Inflammatory macrophage treated with lipopolysaccharide for 1 hour (primary cell): ENCODE measurements at places on chromosomes 4 and X.
A peak's percentile ranks its signal among the peaks of the same experiment; 100 is the strongest.

GRCh38 chr4:186241616-186242015 lies 14.3 kb downstream of the KLKB1 start:
- no peak for DNase-seq

GRCh38 chr4:3074846-3075651 lies 568 bp downstream of the HTT start:
- DNase-seq: peak; percentile 94

DNA sequence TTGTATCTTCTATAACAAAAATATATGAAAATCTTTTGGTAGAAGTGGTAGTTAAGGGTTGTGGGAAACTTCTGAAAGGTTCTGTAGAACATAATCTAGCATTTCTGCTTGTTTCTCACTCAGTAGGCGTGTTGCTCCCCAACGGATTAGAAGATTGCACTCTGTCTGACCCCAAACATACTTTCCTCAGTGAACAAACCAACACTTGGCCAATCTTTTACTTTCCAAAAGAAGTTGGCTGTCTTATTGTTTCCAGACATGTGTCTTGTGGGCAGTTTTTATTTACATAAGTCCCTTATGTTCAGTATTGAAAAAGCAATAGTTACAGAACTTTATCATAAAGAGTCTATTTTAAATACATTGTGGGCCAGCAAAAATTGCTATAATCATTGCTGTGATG lies 312.8 kb upstream of the EPHA5 start:
- DNase-seq: no peak

GRCh38 chrX:56029691-56030090 lies 202.5 kb upstream of the KLF8 start:
- no peak for DNase-seq

DNA sequence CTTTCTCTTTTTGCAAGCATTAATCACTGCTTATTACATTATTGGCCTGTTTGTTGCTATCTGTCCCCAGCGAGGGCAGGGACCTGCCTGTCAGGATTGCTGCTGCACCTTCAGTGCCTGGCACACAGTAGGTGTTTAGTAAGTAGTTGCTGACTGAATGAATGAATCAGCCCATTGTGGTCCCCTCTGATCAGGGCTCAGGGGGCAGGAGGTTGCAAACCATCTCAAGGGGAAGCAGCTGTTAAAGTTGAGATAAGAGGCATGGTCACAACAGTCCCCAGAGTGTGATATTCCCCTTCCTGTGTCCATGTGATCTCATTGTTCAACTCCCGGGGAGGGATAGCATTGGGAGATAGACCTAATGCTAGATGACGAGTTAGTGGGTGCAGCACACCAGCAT lies 85.4 kb downstream of the WFS1 start:
- no peak for DNase-seq

DNA sequence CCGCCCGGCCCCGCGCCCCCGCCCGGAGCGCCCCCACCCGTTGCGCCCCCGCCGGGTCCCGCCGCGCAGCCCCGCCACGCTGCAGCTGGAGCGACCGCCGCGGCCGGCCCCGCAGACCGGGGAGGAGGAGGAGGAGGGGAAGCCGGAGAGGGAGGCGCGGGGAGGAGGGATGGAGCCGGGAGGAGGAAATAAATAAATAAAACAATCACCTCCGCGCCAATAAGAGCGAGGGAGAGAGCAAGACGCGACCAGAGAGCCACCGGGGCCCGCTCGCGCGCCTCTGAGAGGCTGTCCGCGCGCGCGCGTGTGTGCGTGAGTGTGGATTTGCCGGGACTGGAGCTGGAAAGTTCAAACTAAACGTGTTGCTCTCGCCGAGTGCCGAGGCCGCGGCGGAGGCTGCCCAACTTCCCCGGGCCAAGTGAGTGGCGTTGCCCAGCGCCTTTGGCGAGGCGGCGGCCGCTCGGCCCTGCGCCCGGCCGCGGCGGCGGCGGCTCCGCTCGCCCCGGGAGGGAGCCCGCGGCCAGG lies 2184.4 kb upstream of the TENM3 start:
- peak; percentile 7 for DNase-seq

DNA sequence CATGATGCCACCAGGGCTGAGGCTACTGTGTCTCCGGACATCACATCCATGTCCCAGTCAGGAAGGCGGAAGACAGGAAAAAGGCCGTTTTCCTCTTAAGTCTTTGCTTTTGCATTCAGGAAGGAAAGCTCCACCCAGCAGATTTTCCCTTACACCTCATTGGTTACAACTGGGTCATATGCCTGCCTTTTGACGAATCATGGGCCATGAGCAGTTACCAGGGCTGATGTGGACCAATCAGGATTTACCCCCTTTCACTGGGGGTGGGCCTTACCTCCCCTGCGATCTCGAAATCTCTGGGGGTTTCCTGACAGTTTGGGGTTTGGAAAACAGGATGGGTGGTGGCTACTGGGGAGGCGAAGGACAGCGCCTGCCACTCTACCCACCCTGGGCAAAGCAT lies 52.5 kb upstream of the GRPEL1 start:
- no peak for DNase-seq

DNA sequence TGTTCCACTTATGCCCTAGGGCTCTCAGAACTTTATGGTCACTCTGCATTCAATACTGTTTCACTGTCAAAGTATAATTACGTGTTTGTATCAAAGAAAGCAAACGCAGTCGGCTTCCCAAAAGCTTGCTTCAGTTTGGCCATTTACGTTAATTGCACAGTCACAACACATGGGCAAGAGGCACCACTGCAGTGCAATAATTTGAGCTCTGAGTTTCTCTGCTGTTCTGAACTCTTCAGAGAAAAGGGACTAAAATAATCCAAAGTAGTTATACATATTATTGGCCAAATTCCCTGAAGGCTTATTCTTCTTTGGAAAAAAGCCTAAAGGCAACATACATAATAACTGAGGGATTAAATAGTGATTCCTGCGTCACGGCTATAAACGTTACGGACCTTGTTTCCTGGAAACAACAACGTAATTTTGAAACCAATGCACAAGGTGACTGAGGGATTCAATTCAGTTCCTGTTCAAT lies 51.3 kb downstream of the RNF150 start:
- DNase-seq: no peak

DNA sequence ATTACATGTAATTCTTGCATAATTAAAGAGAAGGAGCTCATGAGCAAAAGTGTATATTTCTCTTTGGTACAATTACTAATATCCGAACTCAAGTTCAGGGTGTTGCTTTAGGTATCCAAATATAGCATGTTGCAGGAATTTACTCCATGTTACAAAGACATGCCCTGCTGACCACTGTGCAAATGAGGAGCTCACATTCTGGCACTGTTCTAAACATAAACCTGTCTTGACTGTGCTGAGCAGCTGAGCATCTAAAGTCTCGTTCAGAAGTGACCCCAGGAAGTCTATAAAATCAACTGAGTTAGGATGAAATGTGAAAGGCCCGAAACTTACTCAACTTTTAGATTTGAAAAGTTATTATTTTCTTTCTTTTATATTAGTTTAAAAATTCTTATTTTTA lies 124.3 kb downstream of the STIM2 start:
- DNase-seq: no peak

DNA sequence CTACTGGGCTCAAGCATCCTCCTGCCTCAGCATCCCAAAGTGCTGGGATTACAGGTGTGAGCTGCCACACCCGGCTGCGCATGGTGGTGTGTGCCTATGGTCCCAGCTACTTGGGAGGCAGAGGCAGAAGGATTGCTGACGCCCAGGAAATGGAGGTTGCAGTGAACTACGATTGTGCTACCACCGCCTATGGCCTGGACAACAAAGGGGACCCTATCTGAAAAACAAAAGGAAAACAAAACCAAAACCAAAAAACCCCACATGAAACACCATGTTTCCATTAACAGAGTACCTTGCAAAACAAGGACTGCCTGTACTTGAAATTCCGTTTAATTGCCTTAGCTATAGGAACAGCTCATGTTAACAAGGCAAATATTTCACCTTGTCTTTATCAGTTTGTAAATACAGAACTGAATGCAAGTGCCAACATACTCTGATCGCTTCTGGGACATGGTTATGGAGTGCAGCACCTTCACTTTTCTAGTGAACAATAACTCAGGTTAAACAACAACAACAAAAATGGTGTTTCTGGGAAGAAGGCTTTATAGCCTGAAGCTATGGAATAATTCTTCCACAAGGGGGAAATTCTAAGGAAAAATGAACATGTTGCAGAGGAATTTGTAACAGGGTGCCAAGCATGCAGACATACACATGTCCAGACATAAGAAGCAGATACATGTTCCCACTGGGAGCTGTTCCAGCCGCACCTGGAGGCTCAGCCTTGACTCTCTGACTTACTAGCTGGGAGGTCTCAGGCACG lies 73.2 kb upstream of the STS start:
- DNase-seq: no peak

GRCh38 chr4:141058591-141059512 lies 74.4 kb downstream of the RNF150 start:
- DNase-seq: no peak

DNA sequence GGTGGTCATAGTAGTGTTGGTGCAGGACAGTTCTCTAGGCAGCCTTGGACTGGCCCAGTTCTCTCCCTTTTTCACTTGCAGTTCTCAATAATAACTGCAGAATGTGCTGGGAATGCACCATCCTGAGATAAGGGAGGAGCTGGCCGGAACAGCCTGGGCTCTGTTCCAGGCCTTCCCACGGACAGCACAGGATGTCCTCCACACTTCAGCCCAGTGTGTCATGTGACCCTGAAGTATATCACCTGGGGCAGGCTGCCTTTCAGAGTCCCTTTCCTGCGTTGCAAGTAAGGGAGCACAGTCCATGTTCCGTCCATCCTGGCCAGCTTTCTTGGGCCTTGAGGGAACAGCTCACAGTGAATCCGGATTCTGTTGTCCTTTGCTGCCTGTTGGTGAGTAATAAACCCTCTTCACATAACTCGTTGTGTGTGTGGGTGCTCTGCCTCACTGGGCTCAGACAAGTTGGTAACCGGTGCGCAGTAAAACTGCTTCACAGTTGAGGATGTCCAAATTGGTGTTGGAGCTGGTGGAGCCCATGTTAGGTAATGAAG lies 32.3 kb upstream of the BBS12 start:
- no peak for DNase-seq

- DNase-seq: no peak
Measured at GRCh38 chr4:37661772-37662171, 24.4 kb downstream of the RELL1 start.

DNA sequence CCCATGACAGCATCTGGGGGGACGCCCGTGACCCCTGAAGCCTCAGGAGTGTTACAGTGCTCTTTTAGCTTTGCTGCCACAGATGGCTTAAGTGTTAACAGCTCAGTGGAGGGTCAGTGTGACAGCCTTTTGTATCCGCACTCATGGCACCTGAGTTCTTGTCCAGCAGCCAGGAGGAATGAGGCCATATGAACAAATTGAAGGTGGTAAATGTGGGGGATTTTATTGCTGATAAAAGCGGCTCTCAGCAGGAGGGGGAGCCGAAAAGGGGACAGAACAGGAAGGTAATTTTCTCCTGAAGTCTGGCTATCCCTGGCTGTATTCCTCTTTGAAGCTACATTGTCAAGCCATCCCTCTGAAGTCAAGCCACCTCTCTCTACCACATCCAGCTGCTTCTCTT lies 441.0 kb downstream of the RAPGEF2 start:
- DNase-seq: no peak

DNA sequence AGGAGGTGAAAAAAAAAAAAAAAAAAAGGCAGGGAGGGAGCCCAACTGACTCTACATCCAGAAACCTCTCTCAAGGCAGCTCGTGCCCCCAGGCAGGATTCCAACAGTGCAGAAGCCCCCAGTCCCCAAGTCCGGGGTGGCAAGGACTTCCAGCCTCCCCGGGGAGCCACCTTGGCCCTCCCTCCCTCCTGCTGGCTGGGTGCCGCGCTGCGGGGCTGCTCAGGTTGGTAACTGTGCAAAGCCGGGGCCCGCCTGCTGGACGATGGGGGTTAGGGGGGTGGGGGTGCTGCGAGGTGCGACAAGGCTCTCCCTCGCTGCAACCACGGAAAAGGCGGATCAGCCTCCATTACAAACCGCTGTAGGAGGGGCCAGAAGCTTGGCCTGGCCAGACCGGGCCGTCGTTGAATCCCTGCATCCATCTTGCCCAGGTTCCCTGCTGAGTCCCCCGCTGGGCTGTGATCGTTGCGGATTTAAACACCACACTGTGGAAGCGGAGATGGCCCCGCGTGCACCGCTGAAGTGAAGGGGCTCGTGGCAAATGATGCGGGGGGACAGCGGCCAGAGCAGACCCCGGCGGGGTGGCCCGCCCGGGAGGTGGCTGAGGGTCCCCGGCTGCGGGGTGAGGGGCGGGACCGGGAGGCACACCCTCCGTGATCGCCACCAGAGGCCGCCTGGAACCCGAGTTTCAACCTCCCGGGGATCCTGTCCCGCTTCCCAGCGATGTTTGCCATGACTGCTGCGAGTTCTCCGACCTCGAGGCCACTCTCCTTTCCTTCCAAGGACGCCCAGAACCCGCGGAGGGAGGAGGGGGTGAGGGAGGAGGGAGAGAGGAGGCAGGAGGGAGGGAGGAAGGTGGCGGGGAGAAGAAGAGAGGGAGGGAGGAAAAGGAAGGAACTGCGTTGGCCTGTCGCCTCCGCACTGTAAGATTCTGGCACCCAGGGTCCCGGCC lies 58.0 kb upstream of the DDX3X start:
- DNase-seq: no peak

DNA sequence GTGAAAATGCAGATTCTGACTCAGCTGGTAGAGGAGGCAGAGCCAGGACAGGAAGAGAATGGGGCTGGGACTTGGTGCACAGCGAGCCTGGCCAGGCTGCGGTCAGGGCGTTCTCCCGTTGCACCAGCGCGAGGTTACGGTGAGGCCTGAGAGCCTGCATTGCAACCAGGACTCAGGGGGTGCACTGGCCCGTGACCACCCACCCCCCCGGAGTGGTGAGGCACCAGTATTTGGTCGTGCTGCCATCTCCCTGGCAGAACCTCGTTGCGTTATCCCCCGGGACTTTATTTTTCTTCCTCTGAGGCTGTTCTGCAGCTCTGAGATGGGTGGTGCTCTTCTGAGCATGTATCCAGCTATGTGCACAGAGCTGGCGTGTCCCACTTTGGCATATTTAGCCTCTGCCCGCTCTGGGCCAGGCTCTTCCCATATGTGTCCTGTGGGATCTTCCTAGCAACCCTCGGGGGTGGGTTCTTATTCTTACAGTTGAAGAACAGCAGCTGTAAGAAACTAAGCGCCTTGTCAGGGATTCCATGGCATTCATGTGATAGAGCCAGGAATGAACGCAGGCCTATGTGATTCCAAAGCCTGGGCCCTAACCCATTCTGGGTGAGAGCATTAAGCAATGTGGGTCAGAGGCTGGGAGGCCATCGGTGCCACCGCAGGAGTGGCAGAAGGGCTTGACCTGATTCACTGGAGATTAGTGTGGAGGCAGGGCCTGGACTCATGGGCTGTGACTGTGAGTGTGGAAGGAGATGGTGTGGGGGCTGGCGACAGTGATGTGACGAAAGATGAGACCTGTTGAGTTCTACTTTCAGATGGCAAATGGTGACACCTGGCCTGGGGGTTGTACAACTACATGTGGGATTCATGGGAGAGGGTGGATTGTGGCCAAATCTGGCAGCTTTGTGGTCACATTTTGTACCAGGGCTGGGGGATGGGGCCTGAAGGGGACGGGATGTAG lies 3.1 kb downstream of the TADA2B start:
- DNase-seq: no peak

GRCh38 chrX:120236687-120237479 lies 13.7 kb upstream of the ZBTB33 start:
- no peak for DNase-seq
